ENCODE measurements at places on chromosomes 4 and X. TPM values are rescaled to one million over a fixed set of nuclear protein-coding genes. Genes with fewer than 3 reads are reported as not detected.

DNA sequence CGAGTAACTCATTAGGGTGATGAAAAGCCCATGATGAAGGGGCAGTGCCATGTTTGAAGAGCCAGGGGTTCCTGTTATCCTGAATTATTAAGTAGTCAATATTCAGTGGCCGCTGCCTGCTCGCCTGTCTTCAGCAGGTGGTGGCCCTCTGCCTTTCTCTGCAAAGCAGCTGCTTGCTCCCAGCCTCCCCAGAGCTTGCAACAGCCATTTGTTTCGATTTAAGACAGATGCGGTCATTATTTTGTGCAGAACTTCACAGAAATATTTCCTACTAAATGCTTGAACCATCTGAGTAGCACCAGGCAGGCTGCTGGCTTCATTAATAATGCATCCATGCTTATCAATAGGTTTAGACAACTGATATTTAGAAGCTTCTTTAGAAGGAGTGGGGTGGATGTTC is 104.3 kb upstream of the TTC29 start:
- no peak for DNase-seq

DNA sequence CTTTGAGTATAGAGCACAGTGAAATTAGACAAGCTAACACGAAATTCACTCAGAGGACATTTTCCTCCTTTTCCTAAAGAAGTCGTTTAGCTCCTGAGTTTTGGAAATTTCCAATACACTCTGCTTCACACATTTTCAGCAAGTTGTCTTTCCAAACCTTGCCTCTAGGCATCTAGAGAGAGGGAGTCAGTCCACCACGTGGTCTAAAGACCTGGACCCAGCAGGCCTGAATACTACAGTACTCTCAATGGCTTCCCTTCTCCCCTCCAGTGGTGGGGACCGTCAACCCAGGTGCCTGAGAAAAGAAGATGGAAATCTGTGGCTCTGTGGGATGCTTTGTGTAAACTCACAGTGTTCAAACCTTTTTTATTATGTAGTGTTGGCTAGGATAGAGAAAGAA is 13.9 kb upstream of the SCML2 start:
- no peak for DNase-seq

DNA sequence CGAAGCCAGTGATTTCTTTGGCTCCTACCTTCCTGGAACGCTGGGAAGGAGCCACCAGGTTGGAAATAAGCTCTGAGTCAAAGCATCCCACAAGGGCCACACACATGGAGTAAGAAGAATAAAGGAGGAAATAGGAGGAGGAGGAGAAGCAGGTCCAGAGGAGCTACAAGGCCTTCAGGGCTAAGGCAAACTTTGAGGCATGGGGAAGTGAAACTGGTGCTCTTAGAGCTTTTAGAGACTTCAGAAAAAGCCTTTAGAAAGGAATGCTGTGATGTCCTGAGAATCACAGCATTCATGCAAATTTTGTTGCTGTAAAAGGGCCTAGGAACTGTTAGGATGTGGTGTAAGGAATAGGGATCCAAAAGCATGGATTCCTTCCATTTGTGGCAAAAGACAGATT is 135.9 kb upstream of the ARHGEF9 start:
- DNase-seq = no peak

DNA sequence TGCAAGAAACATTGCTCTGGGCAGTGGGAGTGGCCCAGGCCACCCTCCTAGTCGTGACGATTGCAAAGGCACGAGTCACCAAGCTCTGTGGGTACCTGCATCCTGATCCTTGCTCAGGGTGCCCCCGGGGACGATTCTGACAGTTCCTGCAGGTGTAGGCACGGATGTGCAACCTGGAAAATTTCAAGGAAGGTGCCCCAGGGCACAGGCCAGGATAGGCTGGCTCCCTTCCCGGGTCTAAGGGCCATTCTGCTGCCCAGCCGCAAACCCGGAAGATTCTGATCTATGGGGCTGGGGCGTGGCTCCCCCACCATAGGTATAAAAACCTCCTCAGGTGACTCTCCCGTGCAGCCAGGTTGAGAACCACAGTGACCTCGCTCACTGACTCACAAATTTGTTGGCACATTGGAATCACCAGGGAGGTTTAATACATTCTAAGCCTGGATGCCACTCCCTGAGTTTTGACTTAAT is 228.5 kb downstream of the PTTG2 start:
- DNase-seq = no peak

DNA sequence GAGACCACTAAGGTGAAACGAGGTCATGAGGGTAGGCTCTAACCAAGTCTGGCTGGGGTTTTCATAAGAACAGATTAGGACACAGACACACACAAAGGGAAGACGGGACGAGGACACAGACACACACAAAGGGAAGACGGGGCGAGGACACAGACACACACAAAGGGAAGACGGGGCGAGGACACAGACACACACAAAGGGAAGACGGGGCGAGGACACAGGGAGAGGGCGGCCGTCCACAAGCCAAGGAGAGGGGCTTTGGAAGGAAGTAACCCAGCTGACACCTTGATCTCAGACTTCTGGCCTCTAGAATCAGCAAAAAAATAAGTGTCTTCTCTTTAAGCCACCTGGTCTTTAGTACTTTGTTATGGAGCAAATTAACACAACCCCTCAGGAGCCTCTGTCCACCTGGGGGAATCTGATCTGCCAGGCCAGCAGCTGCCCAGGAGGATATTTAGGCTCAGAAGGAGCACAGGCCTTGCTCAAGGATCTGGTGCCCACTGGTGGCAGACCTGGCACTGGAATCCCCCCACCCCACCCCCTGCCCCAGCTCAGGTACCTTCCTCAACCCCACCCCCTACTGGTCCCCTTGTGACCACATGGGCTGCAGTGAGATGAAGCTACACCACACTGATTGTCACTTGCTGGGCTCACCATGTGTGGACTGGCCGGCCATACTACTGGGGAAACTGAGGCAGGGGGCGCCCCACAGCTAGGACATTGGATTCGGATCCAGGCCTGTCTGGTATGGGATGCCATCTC is 2.8 kb downstream of the ABLIM2 start:
- DNase-seq = no peak

DNA sequence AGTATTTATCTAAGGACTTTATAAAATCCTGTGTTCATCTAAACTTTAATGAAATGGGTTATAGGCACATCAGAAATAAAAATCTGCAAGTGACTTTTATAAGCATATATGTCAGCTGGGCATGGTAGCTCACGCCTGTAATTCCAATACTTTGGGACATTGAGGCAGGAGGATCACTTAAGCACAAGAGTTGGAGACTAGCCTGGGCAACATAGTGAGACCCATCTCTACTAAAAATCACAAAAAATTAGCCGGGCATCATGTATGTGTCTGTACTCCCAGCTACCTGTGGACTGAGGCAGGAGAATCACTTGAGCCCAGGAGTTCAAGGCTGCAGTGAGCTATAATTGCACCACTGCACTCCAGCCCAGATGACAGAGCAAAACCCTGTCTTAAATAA is 20.9 kb downstream of the TBC1D9 start:
- DNase-seq = no peak

DNA sequence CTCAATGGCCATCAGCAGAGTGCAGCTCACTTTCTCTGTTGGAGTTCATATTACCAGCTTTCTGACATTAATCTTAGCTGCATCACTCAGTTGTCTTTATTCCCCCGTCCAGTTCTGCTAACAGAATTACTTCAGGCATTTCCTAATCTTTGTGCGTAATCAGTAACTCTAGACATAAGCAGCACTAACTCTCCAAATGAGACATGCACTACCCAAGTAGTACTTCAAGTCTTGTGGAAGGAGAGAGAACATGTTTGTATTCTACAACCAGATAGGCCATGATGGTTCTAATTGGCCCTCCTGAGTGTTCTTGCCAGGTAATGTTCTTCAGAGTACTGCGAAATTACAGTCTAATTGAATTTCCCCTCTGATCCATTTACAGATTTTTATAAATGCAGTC is 448.5 kb upstream of the RPS6KA3 start:
- DNase-seq = no peak

- no peak for DNase-seq
These were observed 1033.0 kb upstream of the INTU start for GRCh38 chr4:126599746-126600145.

DNA sequence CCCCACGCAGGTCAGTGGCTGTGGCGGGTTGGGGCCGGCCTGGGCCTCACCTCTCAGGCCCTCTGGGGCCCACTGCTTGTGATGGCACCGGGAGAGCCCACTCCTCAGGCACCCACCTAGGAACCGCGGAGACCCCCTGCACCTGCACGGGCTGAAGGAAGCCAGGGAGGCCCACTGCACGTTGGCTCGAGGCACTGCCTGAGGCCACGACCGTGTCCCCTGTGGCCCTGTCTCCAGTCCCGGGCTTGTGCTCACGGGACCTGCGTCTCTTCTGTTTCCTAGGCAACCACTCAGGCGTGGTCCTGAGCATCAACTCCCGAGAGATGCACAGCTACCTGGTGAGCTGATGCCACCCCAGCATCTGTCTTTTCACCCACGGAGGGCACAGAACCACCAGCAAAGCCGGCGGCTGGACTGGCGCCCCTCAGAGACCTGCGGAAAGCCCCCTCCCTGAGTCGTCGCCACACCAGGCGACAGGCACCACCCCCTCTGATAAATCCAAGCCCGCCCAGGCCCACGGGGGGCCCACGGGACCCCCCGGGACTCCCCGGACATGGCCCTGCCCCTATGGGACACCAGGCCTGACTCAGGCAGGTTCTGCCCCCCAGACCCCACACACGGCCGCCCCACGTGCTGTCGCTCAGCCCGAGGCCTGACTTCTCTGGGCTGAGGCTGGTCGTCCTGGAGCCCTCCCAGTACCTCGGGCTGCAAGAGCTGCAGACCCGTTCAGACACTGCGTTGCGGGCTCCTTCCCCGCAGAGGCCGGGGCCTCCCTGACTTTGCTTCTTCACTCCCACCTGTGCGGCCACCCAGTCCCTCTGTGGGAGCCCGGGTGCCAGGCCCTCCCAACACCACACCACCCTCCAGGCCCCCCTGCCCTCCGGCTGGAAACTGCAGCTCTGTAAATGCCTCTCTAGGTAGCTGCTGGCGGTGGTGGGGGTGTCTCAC is 199.5 kb downstream of the AFAP1 start:
- no peak for DNase-seq

GRCh38 chrX:17182317-17182716 is 192.7 kb upstream of the NHS start:
- no peak for DNase-seq

GRCh38 chr4:166318810-166319525 is 445.9 kb downstream of the TLL1 start:
- DNase-seq = no peak

Gene RFC1
- total RNA-seq = 25.2 TPM

Gene RTL3
- not detected for total RNA-seq

Gene SPATA4
- total RNA-seq = not detected

Gene GPM6B
- total RNA-seq = not detected

Gene SRPX2
- total RNA-seq = 0.28 TPM

Gene PAGE4
- total RNA-seq = not detected

Gene SPIN2A
- total RNA-seq = 0.56 TPM

Gene SLC7A11
- 16.6 TPM for total RNA-seq

Gene C4orf54
- total RNA-seq = not detected

Gene FHL1
- total RNA-seq = not detected
